WTC11 (cell line): ENCODE measurements at places on chromosomes 4 and X.
A peak's percentile ranks its signal among the peaks of the same experiment; 100 is the strongest.

GRCh38 chr4:139658185-139658584 lies 7.4 kb upstream of the MGST2 start:
- no peak for DNase-seq

- DNase-seq: no peak
These were observed 7.5 kb upstream of the MYOZ2 start for GRCh38 chr4:119128148-119128547.

GRCh38 chr4:88819818-88820697 lies 122.4 kb upstream of the NAP1L5 start:
- no peak for DNase-seq

DNA sequence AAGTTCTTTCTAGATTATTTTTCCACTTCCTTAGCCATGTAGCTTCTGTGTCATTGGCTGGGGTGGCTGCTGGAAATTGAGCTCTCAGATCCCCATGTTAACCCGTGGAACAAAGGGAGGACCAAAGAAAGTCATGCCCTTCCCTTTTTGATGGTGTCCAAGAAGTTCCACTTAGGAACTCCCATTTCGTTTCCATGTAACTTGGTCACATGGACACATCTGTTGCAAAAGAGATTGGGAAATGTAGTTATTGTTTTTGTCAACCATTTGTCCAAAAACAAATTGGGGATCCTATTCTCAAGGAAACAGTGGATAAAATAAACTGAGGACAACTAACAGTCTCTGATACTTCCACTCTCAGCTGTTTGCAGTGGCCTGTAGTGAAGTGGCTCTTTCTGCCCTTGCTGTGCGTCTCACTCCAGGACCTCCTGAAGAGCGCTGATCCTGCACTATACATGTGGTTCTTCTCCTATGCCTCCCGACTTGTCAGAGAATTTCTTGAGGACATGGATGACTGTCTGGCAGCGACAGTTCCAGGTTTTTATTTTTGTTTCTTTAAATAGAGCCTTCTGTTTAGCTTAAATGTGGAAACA lies 125.3 kb upstream of the LNX1 start:
- DNase-seq: no peak

- DNase-seq: no peak
These were observed 7.4 kb downstream of the APOO start for GRCh38 chrX:23900220-23900797.

GRCh38 chr4:64614276-64614675 lies 205.0 kb upstream of the TECRL start:
- DNase-seq: no peak

- DNase-seq: peak; percentile 13
These were observed 721 bp upstream of the MAOA start for GRCh38 chrX:43655151-43656004.

DNA sequence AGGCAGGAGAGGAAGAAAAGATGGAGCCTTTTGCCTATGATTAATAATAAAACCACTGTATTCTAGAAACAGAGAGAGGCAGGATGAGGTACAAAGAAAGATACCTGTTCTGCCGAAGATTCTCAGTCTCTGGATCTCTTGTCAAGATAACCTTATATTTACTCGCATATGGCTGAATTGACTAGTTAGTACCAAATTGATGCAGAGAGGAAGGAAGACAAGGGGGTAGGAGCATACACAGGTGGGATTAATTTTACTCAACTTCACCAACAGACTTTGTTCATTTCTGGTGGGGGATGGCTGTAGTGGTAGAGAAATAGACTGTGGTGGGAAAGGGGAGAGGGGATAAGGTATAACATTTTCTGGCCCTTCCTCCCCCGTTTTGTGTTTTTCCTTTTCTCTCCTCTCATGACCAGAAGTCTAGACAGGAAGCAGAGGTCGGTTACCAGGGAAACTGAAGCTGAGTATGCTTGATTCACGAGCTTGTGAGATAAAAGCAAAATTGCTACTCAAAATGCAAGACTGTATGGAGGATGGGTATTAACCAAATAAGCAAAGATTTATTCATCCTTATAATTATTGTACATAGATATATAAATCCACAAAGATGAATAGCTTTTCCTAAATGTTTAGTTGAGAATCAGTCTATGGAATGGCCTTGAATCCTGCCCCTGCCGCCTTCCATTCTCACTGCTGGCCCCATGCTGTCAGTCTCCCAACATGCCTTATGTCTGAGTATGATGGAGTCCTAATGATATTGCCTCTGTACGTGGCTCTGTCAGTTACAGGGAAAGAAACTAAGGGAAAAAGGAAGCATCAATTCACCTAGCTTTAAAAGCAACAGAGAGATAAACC lies 17.8 kb upstream of the PAGE2B start:
- no peak for DNase-seq

GRCh38 chrX:40006106-40007017 lies 91.4 kb downstream of the BCOR start:
- DNase-seq: peak; percentile 65

GRCh38 chr4:77344784-77345183 lies 187.8 kb downstream of the CCNG2 start:
- DNase-seq: no peak

DNA sequence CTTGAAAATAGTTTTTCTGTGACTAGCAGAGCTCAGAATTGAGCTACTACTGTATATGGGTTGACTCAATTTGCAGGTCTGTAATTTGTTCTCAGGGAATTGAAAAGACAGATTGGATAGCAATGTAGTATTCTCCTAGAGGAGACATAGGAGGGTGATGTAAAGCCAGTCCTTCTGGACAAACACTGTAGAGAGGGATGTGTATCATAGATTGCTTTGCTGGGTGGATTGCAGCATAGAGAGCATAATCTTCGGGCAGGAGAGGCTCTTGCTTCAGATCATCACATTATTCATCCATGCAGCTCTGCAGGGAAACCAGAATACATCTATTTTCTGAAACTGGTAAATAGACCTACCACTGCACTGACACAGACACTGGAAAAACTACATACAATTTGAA lies 1110.5 kb downstream of the RAPGEF2 start:
- DNase-seq: no peak
